ENCODE measurements at places on chromosomes 1 and 21. TPM values are rescaled to one million over a fixed set of nuclear protein-coding genes. Genes with fewer than 3 reads are reported as not detected.

The BNIPL gene
- total RNA-seq, result 0.41 TPM

DNA sequence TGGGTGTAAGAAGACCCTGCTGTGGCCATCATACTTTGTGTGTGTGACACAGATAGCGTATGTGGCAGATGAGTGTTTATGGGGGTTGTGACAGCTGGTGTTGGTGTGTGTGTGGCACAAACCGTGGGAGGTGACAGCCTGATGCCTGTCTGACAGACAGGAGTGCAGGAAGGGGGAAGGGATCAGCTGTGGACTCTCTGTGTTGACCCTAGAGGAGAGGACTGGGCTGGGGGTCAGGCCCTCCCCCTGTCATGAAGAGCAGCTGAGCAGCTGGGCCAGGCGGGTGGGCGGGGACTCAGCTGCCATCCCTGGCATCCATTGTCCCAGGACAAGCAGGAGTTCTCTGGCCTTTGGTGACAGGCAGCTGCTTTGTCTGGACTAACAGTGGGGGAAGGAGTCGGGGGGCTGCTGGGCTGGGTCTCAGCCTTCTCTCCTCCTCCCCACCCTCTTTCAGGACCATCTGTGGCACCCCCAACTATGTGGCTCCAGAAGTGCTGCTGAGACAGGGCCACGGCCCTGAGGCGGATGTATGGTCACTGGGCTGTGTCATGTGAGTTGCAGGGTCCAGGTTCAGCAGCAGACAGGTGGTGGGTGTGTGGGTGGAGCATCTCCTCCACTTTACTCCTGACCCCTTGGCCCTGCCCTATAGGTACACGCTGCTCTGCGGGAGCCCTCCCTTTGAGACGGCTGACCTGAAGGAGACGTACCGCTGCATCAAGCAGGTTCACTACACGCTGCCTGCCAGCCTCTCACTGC lies 2.3 kb downstream of the PLK3 start:
- DNase-seq, result no peak

- no peak for DNase-seq
Observed at GRCh38 chr1:170739803-170740202, 75.9 kb downstream of the PRRX1 start.

The LIN28A gene
- not detected for total RNA-seq

DNA sequence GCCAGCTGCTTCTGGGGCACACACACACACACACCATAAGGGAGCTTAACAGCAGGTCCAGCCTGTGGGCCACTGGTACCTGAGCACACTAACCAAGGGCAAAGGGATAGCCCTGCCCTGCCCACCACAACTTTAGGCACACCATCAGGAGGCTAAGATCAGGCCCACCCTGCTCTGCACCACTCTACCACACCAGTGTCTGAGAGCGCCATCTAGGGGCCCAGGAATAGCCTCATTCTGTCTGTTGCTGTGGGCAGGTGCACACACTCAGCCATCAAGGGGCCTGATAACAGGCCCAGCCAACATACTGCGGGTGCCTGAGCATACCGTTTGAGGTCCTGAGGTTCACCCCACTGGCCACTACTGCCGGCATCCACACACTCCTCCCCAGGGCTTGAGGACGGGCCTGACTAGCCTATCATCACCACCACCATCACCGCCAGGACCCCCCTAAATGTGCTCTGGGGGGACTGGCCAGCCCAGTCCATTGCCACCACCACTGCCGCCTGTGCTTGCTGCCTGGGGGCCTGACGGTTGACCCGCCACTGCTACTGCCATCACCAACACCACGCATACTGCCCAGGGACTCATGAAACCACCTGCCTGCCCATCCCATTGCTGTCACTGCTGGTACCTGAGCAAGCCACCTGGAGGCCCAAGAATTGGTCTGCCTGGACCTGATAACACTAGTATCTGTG lies 31.3 kb downstream of the NSL1 start:
- no peak for DNase-seq

GRCh38 chr1:159170639-159171038 lies 776 bp upstream of the CADM3 start:
- no peak for DNase-seq

The DTL gene
- total RNA-seq, result 1.4 TPM

The RAB3B gene
- total RNA-seq, result 3.5 TPM

GRCh38 chr21:36910581-36911307 lies 55.7 kb downstream of the HLCS start:
- DNase-seq, result no peak

DNA sequence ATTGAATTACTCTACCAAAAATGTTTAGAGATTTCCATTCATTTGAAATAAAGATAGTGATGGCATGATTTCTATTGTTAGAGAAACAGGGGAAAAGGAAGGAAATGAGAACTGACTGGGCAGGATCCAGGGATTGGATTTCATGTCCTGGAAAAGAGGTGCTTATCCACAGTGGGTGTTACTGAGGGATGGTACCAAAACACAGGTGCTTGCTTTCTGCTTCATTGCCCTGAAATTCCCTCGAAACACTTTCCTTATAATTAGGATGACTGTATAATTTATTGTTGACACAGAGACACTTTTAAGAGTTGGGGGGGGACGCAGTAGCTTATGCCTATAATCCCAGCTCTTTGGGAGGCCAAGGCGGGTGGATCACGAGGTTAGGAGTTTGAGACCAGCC lies 185.0 kb upstream of the KCNK2 start:
- no peak for DNase-seq

GRCh38 chr1:157829711-157830110 lies 9.8 kb upstream of the FCRL1 start:
- no peak for DNase-seq

DNA sequence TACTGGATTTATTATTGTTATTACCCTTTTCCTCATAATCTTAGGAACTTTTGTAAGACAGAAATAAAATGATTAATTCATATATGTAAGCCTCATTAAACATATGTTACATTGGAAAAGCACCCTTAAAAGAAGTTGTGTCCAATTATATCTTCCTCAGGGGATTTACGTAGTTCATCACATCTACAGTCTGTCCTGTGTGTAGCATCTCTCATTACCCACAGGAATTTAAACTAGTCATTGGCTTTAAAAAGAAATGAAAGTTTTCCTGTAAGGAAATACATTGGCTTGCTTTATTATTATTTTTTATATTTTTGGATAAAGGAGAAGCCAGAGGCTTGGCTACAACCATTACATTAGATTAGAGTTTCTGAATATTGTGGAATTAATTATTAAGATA lies 56.1 kb downstream of the SWT1 start:
- DNase-seq, result no peak

DNA sequence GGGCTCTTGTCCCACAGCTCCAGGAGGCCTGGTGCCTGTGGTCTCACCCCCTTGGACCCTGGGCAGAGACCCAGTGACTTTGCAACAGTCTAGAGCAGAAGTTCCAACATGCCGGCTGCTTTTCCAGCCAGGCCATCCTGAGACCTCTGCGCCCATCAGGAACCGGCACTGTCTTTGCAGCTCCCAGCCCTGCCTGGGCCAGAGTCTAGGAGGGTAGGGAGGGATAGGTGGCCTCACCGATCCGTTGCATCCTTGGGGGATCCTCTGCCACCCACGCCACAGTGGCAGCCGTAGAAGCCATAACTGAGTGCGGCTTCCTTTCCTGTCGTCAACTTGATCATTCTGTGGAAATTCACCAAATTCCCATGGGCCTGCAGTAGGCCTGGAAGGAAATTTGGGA lies 1.3 kb downstream of the PLA2G2A start:
- no peak for DNase-seq

GRCh38 chr1:236948381-236948780 lies 55.9 kb downstream of the MT1HL1 start:
- no peak for DNase-seq

The HTR1D gene
- total RNA-seq, result 0.47 TPM

DNA sequence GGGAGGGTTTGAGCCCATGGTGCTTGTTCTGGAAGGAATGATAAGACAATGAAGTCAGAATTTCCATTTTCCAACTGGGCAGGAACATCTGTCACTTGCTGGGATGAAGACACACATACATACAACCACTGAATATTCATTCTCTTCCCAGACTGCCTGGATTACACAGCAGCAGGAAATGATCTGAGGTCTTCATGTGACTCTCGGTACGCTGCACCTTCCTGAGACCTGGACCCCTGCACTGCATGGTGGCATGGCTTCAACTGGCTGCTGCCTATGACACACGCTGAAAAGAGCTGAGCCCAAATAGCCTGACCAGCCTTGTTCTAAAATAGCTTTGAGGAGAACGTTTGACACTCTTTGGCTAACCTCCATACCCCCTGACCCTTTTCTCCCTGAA lies 150.6 kb downstream of the GABPA start:
- DNase-seq, result no peak

All from mucosa of descending colon (tissue), 3 donors.